ENCODE measurements at places on chromosomes 11 and 22.

DNA sequence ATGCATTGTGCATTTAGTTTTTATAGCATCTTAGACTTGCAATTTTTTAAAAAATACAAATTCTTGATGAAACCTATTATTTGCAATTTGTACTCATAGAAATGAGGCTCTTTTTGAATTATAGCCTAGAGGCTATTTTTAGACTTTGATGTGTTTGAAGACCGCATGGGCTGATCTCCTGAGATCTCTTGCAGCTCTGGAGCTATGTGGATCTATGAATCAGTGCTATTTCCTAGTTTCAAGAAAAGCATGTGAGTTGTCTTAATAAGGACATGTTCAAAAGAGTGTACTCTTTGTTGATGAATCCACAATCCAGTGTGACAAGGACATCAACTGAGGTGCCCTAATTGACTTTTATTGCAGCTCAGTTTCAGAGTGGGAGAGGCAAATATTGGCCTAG, 620.5 kb downstream of the ETS1 start:
- no peak for ATAC-seq
- peaks cover 26% of the 10 kb centered on the region for H3K27me3 ChIP-seq
- no peaks in the 10 kb centered on the region for H3K36me3 ChIP-seq
- H3K27ac ChIP-seq = no peak overlapping the region
- no peak overlapping the region for H3K4me3 ChIP-seq

DNA sequence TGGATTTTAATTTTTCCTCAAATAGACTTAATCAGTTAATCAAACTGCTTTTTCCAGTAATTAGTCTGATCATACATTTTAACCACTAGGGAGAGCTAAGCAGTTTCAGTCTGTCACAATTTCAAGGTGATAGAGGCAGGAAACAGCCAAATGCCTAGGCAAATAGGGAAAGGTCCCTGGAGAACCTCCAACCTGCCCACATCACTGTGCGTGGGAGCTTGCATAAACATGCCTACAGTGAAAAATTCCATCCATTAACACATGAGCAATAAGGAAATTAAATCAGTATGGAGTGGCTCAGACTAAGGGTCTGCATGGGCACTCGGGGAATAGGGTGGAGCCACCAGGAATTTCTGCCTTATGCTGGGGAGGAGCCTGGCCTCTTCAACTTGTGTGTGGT, 74.6 kb downstream of the AASDHPPT start:
- H3K27ac ChIP-seq = no peak overlapping the region
- H3K27me3 ChIP-seq = peaks cover 4% of the 10 kb centered on the region

- no peak overlapping the region for H3K27ac ChIP-seq
- H3K27me3 ChIP-seq = peaks cover 6% of the 10 kb centered on the region
- peaks cover 10% of the 10 kb centered on the region for H3K36me3 ChIP-seq
- no peaks in the 10 kb centered on the region for H3K4me1 ChIP-seq
Observed at GRCh38 chr22:24008022-24008283, 2.7 kb upstream of the GSTT4 start.

- no peaks in the 10 kb centered on the region for H3K27me3 ChIP-seq
- peak overlapping the region; percentile 76 for H3K27ac ChIP-seq
Observed at GRCh38 chr22:39915295-39915726, 14.4 kb downstream of the GRAP2 start.

GRCh38 chr11:7511401-7511800, 2.4 kb upstream of the PPFIBP2 start:
- ATAC-seq = no peak
- H3K4me1 ChIP-seq = peaks cover 14% of the 10 kb centered on the region
- no peaks in the 10 kb centered on the region for H3K36me3 ChIP-seq
- H3K27me3 ChIP-seq = no peaks in the 10 kb centered on the region
- no peak overlapping the region for H3K27ac ChIP-seq

DNA sequence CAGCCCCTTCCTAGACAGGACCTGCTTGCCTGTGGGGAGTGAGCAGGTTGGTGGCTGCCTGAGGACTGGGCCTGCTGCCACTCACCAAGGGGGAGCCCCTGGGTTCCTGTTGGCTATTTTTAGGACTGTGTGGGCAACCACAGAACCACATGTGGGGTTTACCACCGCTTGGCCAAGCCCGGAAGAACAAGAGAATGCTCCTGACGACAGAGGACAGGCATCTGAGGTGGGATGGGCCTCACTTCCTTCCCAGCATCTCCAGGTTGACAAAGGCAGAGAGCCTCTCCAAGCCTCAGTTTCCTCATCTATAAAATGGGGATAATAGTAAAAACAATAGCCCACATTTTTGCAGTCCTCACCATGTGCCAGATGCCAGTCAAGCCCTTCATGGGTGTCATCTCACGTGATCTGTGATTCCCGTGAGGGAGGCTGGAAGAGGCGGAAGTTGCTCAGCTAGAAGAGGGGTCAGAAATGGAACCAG, 43.6 kb downstream of the LRRC32 start:
- H3K27ac ChIP-seq = no peak overlapping the region
- H3K27me3 ChIP-seq = peaks cover 3% of the 10 kb centered on the region
- ATAC-seq = peak; percentile 88
- H3K4me3 ChIP-seq = peak overlapping the region; percentile 7
- peaks cover 23% of the 10 kb centered on the region for H3K4me1 ChIP-seq

DNA sequence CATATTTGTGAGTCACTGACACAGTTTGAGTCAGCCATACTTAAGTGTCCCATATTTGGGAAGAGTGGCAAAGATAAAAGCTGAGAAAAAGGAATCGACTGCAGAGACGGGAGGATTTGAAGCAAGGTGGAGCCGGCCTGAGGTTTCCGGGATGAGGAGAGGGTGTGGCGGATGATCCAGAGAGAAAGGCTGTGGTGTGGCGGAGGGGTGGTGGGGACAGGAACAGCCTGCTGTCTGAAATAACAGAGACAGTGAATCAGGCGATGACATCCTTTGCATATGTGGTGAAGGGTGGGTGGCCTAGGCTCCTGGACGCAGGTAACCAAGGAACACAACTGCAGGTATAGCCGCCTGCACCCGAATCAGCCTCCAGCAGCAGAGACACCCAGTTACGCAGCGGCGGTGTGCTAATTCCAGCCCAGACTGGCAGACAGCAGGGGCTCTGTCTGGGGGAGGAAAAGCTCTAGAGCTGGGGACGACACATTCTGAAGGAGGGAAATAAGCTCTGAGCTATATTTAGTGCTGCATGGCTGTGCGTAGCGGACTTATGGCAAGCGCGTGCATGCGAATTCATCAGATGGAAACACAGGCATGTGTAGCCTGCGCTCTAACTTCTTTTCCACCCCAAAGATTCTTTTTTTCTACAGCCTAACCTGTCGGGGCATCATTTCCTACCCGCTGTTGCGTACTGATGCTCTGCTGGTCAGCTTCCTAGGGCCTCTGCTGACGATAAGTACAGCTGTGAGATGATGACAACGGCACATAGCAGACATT, 62.7 kb upstream of the BARX2 start:
- ATAC-seq = no peak
- H3K36me3 ChIP-seq = no peaks in the 10 kb centered on the region
- H3K27ac ChIP-seq = no peak overlapping the region
- no peak overlapping the region for H3K4me3 ChIP-seq
- peaks cover 9% of the 10 kb centered on the region for H3K27me3 ChIP-seq
- H3K4me1 ChIP-seq = no peaks in the 10 kb centered on the region

DNA sequence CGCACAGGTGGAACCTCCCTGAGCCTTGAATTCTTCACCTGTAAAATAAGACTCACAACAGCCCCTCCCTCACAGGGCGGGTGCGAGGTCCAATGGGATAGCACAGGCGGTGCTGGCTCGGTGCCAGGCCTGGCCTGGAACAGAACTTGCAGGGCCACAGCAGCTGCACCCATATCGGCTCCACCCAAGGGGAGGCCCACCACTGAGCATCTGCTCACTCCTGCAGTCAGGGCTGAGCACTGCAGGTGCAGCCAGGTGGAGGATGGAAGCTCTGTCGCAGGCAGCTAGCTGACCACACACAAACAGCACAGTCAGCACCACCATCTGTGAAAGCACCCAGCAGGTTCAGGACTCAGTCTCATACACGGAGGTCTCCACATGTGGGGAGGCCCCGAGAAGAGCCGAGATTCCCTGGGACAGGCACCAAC, 19.6 kb downstream of the VPS37C start:
- H3K27ac ChIP-seq = no peak overlapping the region
- peaks cover 5% of the 10 kb centered on the region for H3K36me3 ChIP-seq
- H3K27me3 ChIP-seq = no peaks in the 10 kb centered on the region
- peaks cover 17% of the 10 kb centered on the region for H3K4me1 ChIP-seq

DNA sequence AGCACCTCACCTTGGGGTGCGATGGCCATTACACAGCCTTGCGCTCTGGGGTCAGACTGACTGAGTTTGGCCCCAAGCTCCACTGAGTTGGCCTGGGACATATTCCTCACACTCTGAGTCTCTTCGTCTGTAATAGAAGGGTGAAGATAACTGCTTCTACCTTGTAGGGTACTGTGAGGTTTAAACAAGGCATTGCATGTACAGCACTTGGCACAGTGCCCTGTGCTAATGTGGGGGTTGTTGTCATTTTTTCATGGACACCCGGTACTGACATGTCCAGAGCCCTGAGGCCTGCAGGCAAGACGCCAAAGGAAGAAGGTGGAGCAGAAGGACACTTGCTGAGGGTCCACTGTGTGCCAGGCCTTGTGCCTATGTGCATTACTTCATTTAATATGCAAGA, 50.7 kb downstream of the OTOG start:
- peaks cover 5% of the 10 kb centered on the region for H3K4me1 ChIP-seq
- no peak overlapping the region for H3K27ac ChIP-seq
- ATAC-seq = no peak
- peaks cover 9% of the 10 kb centered on the region for H3K27me3 ChIP-seq

GRCh38 chr11:117421041-117421440, 93.4 kb downstream of the CEP164 start:
- peaks cover 3% of the 10 kb centered on the region for H3K27me3 ChIP-seq
- no peak for ATAC-seq
- no peak overlapping the region for H3K27ac ChIP-seq

DNA sequence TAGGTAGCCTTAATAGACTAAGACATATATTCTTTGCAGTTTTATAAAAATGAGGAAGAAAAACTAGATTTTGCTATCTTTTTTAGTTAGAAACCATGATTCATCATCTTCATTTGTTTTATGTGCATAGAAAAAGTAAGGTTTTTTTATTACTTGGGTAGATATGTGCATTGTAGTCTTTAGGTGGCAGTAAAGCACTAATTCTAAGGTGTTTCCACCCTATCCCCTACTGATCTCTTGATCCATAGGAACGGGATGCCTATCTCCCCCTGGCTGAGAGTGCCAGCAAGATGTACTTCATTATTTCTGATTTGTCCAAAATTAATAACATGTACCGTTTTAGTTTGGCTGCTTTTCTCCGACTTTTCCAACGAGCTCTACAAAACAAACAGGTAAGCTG, 148.1 kb downstream of the DYNC2H1 start:
- no peaks in the 10 kb centered on the region for H3K4me1 ChIP-seq
- H3K4me3 ChIP-seq = no peak overlapping the region

All from activated T-helper 17 cell treated with anti-CD3 and anti-CD28 coated beads, Interleukin-2, amount 50 U/mL, for 72 hours (primary cell).